ENCODE measurements at places on chromosomes 5 and 9.

DNA sequence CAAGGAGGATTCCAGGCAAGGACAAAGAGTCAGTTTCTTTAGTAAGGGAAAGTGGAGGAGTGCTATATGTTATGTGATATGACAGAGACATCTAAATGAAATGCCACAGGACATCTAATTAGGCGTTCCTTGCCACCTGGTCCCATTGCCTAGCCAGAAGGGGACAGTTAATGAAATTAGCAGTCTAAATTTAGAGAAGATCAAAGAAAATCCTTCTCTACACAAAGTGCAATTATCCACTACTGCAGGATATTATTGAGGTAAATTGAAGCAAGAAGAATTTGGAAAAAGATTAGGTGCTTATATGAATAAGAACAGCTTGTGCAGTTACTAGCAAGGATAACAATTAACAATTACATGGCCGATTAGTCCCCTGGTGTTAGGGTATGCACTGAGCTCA lies 495.3 kb upstream of the NMUR2 start:
- no peak for DNase-seq

DNA sequence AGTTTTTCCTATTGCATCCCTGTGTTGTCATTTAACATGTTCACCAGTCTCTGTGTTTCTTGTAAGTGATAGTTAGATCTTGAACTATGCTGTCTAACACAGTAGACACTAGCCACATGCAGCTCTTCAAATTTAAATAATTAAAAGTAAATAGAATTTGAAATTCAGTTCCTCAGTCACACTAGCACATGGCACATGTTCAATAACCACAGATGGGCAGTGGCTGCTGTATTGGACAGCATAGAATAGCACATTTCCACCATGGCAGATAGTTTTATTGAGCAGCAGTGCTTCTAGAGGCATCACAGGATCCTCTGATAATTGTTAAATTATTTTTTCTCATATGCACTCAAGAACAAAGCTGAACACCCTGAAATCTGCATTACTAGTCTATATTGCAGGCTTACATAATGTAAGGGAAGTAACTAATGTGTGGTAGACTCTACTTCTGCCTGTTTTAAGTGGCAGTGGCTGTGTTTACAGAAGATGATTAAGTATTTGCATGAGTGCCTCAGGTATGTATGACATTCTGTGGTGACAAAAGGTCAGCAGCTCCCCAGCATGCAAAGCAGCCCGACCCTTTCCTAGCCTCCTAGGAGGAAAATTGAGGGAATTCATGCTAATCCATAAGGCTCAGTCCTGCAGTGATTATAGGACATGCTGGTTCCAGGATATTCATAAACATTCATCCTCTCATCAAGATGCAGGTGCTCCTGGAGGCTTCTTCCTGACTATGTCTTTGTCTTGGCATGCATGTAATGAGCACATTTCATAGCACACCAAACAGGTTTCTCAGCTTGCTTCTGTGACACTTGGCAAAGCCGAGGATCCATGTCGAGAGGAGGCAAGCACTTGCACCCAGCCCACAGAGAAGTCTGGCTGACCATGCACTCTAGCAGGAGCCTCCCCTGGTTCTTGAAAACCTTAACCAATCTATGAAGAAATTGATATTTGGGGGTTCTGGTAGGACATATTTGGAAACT lies 45.5 kb downstream of the SH3RF2 start:
- peak; percentile 70 for DNase-seq

DNA sequence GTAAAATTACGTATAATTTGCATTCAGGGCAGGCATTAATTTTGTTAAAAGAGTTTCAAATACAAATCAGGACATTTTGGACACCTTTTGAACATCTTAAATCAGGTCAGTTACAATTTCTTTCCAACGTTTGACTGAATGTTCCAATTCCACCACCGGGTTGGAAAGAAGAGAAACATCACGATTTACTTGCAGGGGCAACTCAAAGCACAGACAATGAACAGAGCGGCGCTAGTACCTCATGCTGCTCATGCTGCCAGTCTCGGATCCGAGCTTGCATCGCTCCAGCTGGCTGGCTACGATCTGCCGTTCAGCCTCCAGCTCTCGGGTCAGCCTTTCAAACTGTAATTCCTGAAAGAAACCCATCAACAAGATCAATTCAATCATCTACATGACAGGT lies 339.5 kb downstream of the CTNND2 start:
- no peak for DNase-seq

GRCh38 chr5:1594357-1595106 lies 70.8 kb upstream of the LPCAT1 start:
- peak; percentile 40 for DNase-seq

DNA sequence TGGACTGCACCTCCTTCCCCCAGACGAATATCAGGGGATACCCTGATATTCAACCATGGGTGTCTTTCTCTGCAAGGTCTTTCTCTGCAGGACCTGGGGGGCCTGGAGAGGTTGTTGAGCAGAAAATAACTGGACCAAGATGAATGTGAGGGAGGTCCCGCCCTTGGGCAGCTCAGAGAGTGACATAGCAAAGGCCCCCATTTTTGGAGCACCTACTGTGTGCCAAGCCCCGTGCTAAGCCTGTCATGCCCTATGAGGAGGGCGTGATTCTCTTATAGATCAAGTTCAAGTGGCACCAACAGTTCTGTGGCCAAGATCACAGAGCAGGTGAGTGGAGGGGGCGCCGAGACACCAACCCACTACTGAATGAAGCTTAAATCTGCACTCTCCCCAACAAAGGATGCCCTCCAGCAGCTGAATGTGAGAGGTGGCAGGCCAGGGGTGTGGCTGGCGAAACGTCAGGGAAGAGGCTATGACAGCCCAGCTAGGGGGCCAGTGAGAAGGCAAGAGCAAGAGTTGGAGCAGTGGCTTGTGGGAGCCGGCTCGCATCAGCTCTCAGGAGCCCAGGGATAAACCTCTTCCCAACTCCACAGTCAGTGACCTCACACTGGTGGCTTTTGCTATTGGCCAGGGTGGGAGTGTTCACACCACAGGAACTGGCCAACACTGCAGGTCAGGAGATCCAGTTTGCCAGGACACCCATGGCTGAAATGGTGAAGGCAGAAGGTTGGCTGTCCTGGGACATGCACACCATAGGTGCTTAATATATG lies 5.3 kb downstream of the SARDH start:
- no peak for DNase-seq

GRCh38 chr5:122972877-122973276 lies 63.6 kb downstream of the PPIC start:
- DNase-seq: no peak

- no peak for DNase-seq
Observed at GRCh38 chr5:177530638-177531037, 13.9 kb upstream of the DDX41 start.

- DNase-seq: no peak
Observed at GRCh38 chr5:40124367-40124766, 555.3 kb upstream of the PTGER4 start.

DNA sequence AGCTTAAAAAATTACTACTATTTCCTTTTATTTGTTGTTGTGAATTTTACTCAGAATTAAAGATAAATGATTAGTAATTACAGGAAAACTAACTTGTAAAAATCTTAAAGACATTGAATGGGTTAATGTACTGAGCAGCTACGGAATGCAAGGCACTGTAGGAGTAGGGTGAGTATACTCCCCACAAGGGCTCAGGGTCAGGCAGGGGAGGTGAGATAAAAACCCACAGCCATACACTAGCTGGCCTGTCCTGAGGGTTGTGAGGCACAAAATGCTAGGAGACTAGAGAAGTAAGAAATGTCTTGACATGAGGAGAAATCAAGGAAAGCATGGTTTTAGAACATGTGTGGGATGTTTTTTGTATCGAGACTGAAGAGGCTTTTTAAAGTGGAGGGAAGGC lies 13.4 kb downstream of the ZBED3 start:
- no peak for DNase-seq

DNA sequence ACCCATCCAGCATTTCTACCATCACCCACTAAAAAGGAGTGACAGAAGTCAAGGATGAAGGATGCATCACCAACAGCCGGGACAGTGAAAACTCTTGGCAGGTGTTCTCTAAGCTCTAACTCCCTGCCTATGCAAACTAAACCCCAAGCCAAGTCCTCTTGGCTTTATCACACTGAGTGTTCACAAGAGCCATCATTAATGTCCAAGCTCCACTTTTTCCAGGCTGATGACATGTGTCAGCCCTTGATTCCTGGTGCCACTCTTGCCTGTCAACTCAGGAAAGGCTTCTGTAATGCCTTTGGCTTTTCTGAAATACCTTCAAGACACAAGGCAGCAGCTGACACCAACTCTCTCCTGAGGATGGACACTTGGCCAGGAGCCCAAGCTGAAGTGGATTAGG lies 86.9 kb downstream of the NR6A1 start:
- no peak for DNase-seq

DNA sequence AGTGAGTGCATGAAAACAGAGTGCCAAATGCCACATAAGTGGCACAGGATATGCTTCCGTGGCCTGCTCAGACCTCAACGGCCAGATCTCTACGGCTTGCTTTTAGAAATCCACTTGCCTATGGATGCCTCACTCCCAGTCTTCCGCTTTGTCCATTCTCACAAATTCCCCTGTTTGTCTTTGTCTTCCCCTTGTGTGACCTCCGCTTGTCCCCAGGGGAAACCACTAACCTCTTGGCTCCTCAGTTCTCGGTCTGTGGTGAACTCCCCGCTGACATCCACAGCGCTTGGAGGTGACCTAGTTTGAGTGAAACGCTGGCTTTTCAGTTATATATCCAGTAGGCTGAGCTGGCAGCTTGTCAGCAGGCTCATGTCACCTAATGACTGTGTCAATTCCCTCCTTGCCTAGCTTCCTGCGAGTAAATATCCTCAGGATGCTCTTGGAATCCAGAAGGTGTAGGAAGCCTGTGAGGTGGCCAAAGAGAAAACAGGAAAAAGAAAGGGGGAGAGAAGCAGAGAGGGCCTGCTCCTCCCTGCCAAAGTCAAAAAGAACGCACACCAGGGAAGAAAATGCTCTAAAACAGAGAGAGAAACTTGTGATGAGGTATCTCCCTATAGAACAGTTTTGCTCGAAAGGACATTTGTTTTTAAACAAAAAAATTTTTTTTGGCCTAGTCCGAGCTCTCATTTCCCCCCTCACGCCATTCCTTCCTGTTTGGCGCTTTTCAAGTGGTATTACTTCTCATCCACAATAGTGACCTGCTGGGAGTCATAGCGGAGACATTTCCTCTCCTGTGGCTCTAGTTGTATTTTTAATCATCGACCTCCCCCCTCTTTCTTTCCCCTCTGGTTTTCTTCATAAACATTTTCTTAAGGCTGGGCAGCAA lies 101.6 kb upstream of the SPRY4 start:
- no peak for DNase-seq

DNA sequence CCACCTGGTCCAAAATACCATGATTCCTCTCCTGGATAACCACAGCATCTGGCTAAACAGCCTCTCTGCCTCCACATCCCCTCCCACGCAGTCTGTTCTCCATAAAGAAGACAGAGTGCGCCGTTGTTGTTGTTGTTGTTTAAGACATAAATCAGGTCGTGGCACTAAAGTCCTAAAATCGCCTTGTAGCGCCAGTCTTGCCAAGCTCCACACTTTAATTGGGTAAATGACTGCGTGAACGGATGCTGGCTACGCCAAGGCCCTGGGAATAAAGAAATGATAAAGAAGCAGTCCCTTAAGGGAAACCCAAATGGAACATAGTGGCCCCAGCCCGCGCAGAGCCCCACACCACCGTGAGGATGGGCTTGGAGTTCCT lies 364 bp upstream of the SFXN1 start:
- no peak for DNase-seq

- no peak for DNase-seq
Observed at GRCh38 chr5:32812399-32812798, 101.3 kb downstream of the NPR3 start.

DNA sequence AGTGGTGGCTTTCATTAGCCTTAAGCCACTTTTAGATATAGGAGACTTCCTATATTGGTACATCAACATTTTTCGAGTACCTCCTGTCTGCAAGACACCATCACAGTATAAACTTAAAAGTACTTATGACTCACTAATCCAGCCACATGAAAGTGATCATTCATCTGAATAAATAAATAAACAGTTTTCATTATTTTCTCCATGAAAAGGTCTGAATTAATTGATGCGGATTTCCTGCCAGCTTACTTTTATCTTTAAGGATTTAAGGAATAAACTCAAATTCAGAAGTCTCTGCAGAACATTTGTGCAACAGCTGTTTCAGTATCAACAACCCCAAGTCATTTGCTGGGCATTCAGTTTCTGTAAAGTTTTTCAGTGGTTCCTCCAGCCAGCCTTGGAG lies 4.0 kb downstream of the SAP30L start:
- DNase-seq: no peak

Data from trophoblast cell (in vitro differentiated cells and primary cell).